Activated CD8-positive, alpha-beta memory T cell treated with anti-CD3 and anti-CD28 coated beads for 4 hours (primary cell): ENCODE measurements at places on chromosomes 5 and 9.

GRCh38 chr5:61280761-61281427 lies 51.2 kb upstream of the ZSWIM6 start:
- DNase-seq = no peak

GRCh38 chr5:179211068-179211467 lies 134.2 kb downstream of the ADAMTS2 start:
- DNase-seq = no peak

- no peak for DNase-seq
Observed at GRCh38 chr9:122346478-122347347, 24.1 kb upstream of the PTGS1 start.

- DNase-seq = no peak
Observed at GRCh38 chr9:94928691-94929368, 202.3 kb downstream of the AOPEP start.

GRCh38 chr9:71769175-71770161 lies 1.2 kb upstream of the CEMIP2 start:
- peak; percentile 44 for DNase-seq

- peak; percentile 35 for DNase-seq
Observed at GRCh38 chr5:115262321-115263077, at the start of gene PGGT1B. PGGT1B (minus strand) TSS chr5:115262877; CDS start chr5:115262851, 26 bp downstream.

- DNase-seq = peak; percentile 22
Observed at GRCh38 chr9:133604214-133604613, 5.0 kb downstream of the FAM163B start.

DNA sequence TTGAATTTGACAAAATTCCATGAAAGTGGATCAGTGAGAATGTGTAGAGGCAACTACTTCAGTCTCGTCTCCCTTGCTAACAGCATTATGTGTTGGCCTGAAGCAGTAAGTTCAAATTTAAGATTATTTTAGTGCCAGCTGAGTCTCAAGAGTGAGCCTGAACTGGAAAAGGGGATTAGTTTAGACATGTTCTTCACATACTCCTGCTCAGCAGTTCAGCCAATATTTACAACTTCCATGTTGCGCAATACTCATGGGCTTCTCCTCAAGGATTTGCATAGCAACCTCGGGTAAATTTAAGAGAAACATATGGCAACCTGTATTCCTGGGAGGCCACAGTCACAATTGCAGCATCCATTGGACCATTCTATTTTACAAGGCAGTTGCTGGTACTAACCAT lies 553.8 kb downstream of the PTPRD start:
- no peak for DNase-seq

DNA sequence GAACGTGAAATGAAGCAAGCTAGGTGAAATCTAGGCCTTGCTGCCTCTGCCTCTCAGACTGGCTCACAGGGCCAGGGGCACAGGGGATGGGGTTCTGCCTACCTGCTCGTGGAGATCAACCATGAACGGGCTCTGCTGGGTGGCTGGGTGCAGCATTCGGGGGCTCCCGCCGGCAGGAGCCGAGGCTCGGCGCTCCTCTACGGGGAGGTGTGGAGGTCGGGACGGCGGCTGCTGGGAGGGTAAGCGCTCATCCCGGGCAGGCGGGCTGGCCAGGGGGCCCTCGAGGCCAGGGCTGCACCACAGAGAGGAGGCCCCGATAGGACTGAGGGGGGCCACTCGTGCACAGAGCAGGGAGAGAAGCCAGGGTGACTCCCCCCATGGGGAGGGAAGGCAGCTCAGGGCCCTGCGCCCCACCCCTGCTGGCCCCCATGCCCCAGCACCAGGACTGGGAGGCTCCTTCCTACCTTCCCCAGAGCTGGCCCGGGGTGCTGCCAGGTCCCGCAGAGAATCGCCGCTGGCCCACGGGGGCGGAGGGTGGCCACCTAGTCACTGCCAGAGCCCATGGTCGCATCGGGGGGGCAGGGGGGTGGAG lies 5.2 kb downstream of the RNF44 start:
- no peak for DNase-seq

- DNase-seq = no peak
Observed at GRCh38 chr5:170630226-170630625, 126.4 kb downstream of the KCNIP1 start.

DNA sequence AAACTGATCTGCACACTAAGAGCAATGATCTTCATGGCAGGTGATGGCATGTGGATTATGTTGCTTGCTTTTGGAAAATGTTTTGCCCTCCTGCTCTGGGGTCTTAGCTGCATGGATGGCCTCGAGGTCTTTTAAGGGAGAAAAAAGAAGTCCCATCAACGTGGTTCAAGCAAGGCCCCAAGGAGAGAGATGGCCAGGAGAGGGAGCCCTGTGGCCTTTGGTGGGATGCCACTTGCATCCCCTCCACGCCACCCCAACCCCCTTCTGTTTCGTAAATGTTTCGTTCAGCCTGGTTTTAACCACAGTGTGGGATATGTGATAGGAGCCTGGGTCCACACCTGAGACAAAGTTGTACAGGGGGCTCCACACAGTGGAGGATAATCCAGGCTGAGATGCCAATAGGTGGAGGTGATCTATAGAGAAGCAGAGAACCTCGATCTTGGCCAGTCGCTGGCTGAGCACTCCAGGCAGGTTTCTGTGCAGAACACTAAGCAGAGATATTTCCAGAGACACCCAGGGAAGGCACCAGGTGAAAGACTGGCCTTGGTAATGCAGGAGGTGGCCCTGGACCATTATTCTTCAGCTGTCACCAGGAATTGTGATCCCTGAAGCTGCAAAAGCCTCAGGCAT lies 25.8 kb upstream of the FRRS1L start:
- DNase-seq = no peak

DNA sequence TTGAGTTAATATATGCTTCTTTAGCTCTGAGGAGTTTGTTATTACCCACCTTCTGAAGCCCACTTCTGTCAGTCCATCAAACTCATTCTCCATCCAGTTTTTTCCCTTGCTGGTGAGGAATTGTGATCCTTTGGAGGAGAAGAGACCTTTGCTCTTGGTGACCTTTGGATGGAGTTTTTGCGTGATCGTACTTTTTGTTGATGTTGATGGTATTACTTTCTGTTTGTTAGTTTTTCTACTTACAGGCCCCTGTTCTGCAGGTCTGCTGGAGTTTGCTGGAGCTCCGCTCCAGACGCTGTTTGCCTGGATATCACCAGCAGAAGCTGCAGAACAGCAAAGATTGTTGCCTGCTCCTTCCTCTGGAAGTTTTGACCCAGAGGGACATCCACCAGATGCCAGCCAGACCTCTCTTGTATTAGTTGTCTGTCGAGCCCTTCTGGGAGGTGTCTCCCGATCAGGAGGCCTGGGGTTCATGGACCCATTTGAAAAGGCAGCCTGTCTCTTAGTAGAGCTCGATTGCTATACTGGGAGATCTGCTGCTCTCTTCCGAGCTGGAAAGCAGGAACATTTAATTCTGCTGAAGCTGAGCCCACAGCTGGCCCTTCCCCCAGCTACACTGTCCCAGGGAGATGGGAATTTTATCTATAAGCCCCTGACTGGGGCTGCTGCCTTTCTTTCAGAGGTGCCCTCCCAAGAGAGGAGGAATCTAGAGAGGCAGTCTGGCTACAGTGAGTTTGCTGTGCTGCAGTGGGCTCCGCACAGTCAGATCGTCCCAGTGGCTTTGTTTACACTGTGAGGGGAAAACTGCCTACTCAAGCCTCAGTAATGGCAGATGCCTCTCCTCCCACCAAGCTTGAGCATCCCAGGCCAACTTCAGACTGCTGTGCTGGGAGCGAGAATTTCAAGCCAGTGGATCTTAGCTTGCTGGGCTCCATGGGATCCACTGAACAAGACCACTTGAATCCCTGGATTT lies 445.5 kb downstream of the MAN2A1 start:
- no peak for DNase-seq

- no peak for DNase-seq
Observed at GRCh38 chr9:33291901-33292300, 1.6 kb downstream of the NFX1 start.

DNA sequence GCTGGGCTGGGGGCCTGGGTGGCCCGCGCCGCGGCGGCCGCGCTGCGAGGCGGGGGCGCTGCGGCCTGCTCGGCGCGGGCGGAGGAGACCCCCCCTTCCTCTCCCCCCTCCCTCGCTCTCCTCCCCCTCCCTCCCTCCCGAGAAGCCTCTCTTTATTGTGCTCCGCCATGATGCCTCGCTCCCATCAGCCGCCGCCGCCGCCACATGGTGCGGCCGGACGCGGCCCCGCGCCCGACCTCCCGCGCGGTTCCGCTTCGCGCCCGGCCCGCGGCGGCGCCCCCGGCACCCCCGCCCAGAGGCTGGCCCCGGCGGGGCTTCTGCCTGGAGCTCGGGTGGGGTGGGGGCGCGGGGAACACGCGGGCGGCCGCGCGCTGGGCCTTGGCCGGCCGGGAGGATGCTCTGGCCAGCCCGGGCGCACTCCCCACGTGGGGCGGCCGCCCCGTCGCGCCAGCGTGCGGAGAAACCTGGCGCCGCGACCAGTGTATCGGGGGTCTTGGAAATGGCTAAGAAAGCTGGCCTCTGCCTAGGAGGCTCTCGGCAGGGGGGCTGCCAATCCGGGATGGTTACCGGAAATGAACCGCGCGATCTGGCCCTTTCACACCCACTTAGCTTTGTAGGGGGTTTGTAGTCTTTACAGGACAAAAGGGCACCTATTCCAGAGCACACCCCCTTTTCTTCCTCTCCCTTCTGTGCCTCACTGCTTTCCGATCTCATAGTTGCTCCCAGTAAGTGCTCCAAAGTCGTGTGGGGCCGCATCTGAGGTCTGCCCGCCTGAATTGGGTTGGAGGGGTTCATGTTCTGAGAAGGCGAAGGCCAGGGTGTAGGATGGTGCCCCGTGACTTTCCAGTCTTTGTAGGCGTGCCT lies 1.0 kb downstream of the SET start:
- no peak for DNase-seq

DNA sequence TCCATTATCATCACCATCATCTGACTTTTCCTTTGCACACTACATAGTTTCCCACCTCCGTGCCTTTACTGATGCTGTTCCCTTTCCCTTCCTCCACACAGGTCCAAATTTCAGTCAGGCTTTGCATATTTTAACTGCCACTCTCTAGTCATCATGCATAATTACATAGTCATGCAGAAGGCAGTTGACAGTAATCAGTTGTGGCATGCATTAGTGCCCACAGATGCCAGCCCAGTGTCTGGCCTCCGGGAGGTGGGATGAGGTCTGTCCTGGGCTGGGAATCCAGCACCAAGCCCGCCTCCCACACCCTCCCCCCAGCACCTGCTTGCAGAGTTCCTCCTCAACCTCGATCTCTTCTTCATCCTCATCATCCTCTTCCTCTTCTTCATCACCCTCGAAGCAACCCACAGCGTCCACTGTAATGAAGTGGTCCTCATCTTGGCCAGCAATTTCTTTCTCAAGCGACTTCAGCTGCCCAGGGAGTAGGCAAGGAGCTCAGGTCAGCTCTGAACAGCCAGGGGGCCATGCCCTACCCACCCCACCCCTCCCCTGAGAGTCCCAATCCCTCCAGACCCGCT lies 8.8 kb downstream of the BBLN start:
- DNase-seq = no peak

DNA sequence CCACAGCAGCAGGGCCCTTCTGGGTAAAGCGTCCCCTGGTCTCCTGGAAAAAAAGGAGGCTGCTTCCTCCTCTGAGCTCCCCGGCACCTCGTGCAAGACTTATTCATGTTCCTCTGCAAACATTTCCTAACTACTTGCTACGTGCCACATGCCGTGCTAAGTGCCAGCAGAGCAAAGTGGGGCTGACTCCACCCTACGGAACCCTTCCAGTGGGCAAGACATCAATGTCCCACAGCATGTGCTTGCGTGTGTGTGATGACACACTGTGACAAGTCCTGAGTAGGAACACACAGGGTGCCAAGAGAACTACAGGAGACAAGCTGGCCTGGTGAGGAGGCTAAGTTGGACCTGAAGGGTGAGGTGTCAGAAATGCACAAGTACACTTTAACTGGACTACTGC lies 57.4 kb downstream of the SEMA4D start:
- no peak for DNase-seq
